Bronchus fibroblast of lung (primary cell): ENCODE measurements at places on chromosomes 5 and 9. TPM values are rescaled to one million over a fixed set of nuclear protein-coding genes. Genes with fewer than 3 reads are reported as not detected.

The LAMC3 gene
- 0.74 and 1.0 TPM in 2 replicates for total RNA-seq

The ST8SIA4 gene
- 0.34 and 1.9 TPM in 2 replicates for total RNA-seq

The LCN12 gene
- not detected in 2 replicates for total RNA-seq

The PPP3R2 gene
- not detected in 2 replicates for total RNA-seq

The PCDHGA2 gene
- 0.50 and 0.59 TPM in 2 replicates for total RNA-seq

The AIF1L gene
- total RNA-seq, result under 0.01 and 0.30 TPM in 2 replicates

The GKAP1 gene
- 1.0 and 1.3 TPM in 2 replicates for total RNA-seq

The ADAMTS12 gene
- 14.7 and 16.3 TPM in 2 replicates for total RNA-seq

The AMBP gene
- not detected in 2 replicates for total RNA-seq

The DCP2 gene
- 8.9 and 11.1 TPM in 2 replicates for total RNA-seq

The IRGM gene
- not detected in 2 replicates for total RNA-seq
